ENCODE measurements at places on chromosomes 2 and 18.

DNA sequence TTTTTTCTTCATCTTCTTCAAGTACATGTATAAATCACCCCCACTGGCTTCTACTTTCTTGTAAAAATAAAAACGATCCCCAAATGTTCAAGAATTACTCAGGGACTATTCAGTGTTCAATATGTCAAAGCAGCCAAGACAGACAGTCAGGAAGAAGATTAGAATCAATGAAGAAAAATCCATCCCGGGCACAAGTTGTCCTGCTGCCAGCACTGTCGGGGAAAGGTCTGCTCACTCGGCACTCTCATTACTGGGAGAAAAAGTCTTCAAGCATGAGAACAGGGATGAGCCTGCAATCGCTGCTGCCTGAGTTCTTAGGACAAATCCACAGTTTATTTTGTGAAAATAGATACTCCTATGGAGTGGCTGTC is 482.8 kb upstream of the KLHL29 start:
- no peak for DNase-seq

- peak; percentile 11 for DNase-seq
These were observed 328.1 kb downstream of the EXOC6B start for GRCh38 chr2:72497763-72498162.

DNA sequence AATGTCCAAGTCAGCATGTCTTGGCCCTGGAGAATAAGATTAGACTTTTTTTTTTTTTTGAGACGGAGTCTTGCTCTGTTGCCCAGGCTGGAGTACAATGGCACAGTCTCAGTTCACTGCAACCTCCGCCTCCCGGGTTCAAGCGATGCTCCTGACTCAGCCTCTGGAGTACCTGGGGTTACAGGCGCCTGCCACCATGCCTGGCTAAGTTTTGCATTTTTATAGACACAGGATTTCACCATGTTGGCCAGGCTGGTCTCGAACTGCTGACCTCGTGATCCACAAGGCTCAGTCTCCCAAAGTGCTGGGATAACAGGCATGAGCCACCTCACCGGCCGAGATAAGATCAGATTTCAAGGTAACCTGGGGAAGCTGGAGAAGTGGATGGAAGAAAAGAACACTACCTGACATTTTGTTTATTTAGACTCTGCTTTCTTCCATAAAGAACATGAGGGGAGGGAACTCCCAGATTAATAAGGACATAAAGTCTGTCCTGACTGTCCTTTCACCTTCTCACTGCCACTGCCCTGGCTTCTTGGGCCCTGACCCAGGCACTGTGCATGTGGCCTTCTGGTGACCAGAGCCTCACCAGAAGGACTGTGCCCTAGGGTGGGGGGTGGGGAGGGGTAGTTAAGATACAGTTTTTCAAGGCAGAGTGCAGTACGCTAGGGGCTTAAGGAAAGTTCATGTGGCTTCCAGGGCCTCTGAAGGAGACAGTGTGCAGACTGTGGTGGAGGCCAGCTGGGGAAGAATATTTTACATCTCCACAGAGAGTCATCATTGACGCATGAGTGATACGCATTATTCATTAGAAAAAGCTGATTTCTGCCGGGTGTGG is 4.8 kb upstream of the IMPA2 start:
- DNase-seq: peak; percentile 57

- no peak for DNase-seq
These were observed 18.6 kb downstream of the NGEF start for GRCh38 chr2:232994446-232994845.

DNA sequence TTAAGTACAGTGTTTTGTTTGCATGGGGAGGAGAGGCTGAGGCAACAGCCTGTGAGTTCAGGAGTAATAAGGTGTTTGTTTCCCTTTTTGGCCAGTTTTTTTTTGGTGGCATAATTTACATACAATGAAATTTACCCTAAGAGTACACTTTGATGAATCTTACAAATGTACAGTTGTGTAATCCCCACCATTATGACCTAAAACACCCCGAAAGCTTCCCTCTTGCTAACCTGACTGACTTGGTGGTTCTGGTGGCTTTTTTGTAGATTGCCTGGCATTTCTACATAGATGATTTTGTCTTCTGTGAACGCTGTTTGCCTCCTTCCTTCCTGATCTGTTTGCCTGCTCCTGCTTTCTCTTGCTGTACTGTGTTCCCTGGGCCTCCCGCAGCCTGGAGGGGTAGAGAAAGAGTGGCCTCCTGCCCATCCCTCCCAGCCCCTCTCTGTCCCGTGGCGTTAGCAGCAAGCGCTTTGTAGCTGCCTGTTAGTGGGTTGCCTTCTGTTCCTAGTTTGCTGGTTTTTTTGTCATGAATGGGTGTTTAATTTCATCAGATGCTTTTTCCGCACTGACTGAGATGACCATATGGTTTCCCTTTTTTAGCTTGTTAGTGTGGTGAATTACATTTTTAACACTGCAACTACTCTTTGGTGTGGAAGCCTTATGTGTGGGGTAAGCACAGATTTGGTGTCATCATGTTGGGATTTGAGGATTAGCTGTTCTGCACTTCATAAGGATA is 32.1 kb downstream of the ASAP2 start:
- DNase-seq: no peak

DNA sequence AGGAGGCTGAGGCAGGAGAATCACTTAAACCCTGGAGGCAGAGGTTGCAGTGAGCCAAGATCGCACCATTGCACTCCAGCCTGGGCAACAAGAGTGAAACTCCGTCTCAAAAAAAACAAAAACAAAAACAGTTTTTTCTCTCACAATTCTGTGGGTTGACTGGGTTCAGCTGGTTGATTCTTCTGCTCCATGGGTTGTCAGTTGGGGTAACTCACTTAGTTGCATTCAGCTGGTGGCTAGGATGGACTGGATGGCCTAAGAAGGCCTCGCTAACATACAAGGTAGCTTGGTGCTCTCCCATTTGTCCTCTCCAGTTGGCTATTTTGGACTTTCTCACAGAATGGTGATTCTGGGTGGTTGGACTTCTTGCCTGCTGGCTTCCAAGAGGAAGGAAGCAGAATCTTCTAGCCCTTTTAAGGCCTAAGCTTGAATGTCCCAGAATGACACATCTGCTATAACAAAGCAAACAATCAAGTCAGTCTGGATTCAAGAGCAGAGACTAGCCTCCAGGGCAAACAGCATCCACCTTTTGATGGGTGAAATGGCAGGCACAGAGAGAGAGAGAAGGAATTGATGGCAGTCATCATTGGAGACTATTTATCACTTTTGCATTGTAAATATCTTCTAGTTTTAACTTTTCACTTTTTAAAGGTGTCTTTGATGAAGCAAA is 17.9 kb downstream of the LAMA3 start:
- no peak for DNase-seq

DNA sequence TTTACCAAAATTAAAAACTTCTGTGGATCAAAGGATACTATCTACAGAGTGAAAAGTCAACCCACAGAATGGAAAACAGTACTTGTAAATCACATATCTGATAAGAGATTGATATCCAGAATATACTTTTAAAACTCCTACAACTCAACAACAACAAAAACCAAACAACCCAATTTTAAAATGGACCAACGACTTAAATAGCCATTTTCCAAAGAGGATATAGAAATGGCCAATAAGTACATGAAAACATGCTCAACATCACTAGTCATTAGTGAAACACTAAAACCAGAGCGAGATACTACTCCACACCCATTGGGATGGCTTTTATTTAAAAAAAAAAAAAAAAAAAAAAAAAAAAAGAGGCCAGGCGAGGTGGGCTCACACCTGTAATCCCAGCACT is 68.1 kb downstream of the DYM start:
- no peak for DNase-seq

DNA sequence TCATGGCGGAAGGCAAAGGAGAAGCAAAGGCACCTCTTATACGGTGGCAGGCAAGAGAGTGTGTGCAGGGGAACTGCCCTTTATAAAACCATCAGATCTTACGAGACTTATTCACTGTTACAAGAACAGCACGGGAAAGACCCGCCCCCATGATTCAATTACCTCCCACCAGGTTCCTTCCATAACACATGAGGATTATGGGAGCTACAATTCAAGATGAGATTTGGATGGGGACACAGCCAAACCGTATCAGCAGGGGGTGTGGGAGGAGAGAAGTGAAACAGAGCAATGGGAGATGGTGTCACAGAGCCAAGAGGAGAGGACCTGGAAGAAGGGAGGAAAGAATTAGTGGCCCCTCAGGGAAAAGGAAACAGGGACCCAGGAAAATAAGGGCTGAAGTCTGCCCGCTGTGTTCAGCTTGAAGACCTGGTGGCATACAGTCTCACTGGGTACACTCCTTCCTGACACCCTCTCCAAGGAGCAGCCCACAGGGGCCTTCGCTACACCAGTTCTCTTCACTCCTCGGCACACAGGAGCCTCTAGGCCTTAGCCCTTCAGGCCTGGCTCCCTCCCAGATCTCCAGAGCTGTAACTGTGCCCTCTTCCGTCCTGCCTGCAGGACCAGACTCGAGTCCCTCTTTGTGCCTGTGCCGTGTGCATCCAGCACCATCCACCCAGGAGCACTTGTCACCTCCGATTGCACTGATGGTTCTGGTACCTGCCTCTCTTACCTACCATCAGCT is 262.1 kb downstream of the EIPR1 start:
- DNase-seq: no peak

GRCh38 chr2:3986063-3986462 is 282.7 kb downstream of the DCDC2C start:
- DNase-seq: no peak

- no peak for DNase-seq
These were observed 690.0 kb upstream of the PIK3C3 start for GRCh38 chr18:41265047-41265446.

DNA sequence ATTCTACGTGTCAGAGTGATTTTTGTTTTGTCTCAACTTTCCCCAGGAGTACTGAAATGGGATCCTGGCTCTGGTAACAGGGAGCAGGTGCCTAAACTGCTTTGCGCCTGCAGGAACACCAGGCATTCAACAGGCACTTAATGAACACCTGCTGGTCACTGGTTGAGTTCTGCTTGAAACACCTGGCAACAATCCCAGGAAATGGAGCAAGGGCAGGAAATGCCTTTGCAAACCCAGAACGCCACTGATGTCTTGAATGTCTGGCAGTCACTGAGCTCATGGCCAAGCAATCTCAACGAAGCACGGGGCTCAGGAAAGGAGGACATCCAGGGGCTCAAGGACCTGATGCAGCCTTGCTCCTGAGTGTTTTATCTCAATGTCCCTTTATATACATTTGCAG is 360.0 kb upstream of the RAB6C start:
- DNase-seq: no peak

DNA sequence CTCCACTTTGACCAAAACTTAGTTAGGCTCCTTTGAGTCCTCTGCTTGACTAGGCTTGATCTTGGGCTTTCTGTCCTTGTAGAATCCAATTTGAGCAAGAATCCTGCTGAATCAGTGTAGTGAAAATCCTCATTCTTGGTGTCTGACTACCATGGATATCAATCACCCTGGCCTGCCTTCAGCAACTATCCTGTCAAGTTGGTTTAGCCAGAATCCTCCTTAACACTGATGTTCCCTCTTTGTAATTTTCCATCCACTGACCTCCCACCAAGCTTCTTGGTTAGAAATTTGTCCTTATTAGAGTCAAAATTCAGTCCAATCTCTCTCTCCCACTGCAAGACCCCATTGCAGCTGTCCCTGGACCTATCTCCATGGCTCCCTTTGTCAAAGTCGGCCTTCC is 494 bp upstream of the RBM45 start:
- DNase-seq: no peak

GRCh38 chr18:33231474-33232317 is 208.8 kb downstream of the CCDC178 start:
- DNase-seq: peak; percentile 15

GRCh38 chr2:12774395-12774727 is 57.6 kb downstream of the TRIB2 start:
- DNase-seq: peak; percentile 31

GRCh38 chr2:188787658-188788240 is 186.4 kb upstream of the COL3A1 start:
- DNase-seq: peak; percentile 64

GRCh38 chr2:174343343-174343622 is 8.5 kb downstream of the SP9 start:
- no peak for DNase-seq

- DNase-seq: peak; percentile 79
These were observed 384.3 kb upstream of the SYT4 start for GRCh38 chr18:43661570-43661969.

DNA sequence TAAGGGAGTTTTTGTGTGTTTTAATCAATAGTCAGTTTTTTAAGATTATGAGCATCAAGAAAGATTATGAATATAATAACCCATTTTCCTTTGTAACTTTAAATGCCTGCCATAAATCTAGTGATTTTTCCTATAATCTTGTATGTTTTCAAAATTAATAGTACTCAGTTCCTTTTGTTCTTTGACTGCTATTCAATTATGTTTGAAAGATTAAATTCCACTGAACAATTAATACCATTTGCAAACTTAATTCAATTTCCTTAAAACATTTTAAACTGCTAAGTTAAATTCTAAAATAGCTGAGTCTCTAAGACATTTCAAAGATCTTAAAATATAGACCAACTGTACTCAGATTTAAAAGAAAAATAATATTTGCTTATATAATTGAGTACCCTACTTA is 1173.9 kb upstream of the TMEFF2 start:
- DNase-seq: no peak

- DNase-seq: peak; percentile 21
These were observed 6.8 kb upstream of the STK25 start for GRCh38 chr2:241514986-241515737.

GRCh38 chr2:56801770-56802169 is 618.0 kb downstream of the CCDC85A start:
- peak; percentile 86 for DNase-seq

DNA sequence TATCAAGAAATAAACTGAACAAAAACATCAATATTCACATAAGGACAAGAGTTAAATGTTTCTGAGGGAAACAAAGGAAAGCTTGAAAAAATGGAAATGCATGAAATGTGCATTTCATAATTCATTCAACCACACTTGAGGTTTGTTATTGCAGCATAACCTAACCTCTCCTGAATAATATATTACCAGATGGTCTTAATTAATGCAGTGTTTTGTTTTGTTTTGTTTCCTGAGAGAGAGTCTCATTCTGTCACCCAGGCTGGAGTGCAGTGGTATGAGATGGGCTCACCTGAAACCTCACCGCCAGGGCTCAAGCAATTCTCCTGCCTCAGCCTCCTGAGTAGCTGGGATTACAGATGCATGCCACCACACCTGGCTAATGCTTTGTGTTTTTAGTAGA is 139.9 kb upstream of the PIEZO2 start:
- DNase-seq: no peak
